Erythroblast (primary cell): ENCODE measurements at places on chromosomes 16 and 17.
A peak's percentile ranks its signal among the peaks of the same experiment; 100 is the strongest.

GRCh38 chr16:4987250-4987579 lies 29.1 kb downstream of the SEC14L5 start:
- no peak for DNase-seq

GRCh38 chr16:30535777-30536190 lies 1.1 kb upstream of the ZNF747 start:
- DNase-seq, result peak; percentile 83

DNA sequence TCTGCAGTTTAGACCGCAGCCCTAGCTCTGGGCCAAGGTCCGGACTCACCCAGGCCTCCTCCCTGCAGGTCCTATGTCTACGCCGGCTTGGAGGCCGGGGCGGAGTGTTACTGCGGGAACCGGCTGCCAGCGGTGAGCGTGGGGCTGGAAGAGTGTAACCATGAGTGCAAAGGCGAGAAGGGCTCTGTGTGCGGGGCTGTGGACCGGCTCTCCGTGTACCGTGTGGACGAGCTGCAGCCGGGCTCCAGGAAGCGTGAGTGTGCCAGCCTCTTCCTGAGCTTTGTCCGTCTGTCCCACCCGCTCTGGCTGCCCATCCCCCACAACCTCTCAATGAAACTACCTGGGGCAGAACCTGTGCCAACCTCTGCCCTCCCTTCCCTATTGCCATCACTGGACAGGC lies 20.1 kb downstream of the WSCD1 start:
- no peak for DNase-seq

- no peak for DNase-seq
Measured at GRCh38 chr17:5299383-5299782, 17.3 kb downstream of the RABEP1 start.

DNA sequence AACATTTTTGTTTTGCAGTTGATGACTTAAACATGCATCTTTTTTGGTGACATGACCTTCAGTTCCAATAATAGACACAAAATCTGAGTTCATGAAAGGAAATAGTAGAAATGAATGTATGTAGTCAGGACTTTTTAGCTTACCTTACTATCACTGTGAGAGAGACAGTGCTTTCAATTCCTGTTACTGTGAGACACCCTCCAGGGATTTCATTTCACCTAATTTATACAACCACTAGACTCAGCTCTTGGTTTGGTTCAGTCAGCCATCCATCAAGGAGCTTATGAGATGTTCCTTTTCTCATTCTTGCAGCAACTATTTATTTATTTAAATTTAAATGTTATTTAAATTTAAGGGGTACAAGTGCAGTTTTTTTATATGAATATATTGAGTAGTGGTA lies 77.9 kb downstream of the MAP2K4 start:
- no peak for DNase-seq

- DNase-seq, result no peak
Measured at GRCh38 chr17:57269052-57269451, 12.7 kb downstream of the MSI2 start.

DNA sequence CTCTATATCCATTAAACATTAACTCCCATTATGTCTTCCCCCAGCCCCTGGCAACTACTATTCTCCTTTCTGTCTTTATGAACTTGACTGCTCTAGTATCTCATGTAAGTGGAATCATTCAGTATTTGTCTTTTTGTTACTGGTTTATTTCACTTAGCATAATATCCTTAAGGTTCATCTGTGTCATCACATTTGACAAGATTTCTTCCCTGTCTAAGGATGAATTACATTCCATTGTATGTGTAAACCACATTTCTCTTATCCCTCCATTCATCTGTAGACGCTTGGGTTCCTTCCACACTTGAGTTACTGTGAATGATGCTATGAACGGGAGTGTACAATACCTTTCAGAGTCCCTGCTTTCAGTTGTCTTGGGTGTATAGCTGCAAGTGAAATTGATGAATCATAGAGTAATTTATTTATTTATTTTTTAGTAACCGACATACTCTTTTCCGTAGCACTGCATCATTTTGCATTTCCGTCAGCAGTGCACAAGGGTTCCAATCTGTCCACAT lies 399.7 kb upstream of the RBFOX1 start:
- no peak for DNase-seq

DNA sequence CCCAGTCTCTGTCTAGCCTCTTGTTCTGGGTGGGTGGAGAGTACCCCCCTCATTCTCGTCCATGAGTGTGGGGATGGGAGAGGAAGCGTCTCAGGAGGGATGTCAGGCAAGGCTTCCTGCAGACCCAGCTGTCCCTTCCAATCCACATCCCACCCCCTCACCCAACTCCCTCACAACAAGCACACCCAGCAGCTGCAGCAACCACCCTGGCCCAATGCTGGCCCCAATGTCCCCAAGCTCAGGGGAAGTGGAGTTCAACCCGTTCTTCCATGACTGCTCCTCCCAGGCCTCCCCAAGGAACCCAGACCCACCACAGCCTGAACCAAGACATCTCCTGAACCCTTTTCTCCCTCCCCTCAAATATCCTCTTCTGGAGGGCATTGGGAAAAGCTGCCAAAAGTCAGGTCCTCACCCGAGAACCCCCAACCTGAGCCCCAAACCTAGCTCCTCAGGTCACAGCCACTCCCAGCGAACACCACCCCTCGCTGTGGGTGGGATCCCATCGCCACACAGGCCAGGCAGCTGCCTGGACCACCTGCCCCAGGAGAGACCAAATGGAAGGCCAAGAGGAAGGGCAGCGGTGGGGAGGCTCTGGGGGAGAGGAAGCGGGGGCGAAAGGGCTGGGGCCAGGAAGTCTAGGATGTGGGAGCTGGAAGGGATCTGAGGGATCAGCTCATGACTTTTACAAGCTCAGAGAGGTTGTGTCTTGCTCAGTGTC lies 47.6 kb downstream of the FZD2 start:
- no peak for DNase-seq

GRCh38 chr17:15999974-16000827 lies 577 bp downstream of the TTC19 start:
- DNase-seq, result peak; percentile 85

DNA sequence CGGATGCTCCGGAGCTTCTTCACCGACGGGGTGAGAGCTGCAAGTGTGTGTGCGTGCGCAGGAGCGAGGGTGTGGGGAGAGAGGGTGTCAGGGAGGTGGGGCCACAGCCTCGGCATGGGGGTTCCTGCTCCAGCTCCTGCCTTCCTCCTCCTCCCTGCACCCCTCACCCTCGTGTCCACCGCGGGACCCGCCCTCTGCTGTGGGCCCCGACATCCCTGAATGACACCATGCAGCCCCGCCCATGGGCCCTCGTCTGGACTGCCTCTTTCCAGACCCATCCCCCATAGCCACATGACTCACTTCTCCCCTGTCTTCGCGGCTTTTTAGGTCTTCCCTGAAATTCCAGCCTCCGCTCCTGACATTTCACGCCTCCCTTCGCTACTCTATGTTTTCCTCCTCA lies 41.6 kb downstream of the ARHGAP23 start:
- peak; percentile 20 for DNase-seq

- no peak for DNase-seq
Measured at GRCh38 chr16:27406511-27407128, 4.6 kb downstream of the IL21R start.

- DNase-seq, result no peak
Measured at GRCh38 chr17:63639125-63639524, 16.9 kb downstream of the MAP3K3 start.

DNA sequence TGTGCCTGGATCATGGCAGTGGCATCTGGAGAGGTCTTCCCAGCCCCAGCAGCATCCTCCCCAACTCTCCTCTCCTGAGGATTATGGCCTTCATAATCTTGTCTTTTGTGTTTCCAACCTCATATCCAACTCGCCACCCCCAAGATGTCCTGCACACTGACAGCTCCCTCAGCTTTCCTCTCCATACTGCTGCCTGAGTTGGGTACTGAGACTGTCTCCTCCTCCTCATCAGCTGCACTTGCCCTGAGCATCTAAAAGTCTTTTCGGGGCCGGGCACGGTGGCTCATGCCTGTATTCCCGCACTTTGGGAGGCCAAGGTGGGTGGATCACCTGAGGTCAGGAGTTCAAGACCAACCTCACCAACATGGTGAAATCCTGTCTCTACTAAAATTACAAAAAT lies 2.0 kb downstream of the CD300LB start:
- no peak for DNase-seq

- DNase-seq, result no peak
Measured at GRCh38 chr17:79398441-79398840, 212.4 kb downstream of the RBFOX3 start.

DNA sequence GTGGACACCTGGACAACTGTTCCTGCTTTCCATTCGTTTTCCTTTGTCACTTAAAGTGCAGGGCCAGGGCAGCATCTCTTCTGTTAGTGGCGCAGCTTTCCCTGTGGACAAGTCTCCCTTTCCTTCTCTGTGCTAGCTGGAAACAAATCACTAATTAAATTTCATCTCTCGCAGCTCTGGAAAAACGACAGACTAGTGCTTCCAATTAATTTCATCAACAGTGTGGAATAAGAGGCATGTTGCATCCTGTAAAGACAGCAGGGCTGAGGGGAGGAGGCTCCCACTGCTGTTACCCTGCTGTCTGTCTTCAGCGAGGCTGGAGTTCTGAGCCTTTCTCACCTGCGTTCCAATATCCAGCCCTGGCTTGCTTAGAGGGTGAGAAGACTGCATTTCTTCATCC lies 352.1 kb upstream of the HSBP1 start:
- DNase-seq, result no peak

- DNase-seq, result no peak
Measured at GRCh38 chr16:88809068-88809675, 2.6 kb downstream of the APRT start.

GRCh38 chr17:33560165-33560564 lies 267.1 kb upstream of the ASIC2 start:
- no peak for DNase-seq

DNA sequence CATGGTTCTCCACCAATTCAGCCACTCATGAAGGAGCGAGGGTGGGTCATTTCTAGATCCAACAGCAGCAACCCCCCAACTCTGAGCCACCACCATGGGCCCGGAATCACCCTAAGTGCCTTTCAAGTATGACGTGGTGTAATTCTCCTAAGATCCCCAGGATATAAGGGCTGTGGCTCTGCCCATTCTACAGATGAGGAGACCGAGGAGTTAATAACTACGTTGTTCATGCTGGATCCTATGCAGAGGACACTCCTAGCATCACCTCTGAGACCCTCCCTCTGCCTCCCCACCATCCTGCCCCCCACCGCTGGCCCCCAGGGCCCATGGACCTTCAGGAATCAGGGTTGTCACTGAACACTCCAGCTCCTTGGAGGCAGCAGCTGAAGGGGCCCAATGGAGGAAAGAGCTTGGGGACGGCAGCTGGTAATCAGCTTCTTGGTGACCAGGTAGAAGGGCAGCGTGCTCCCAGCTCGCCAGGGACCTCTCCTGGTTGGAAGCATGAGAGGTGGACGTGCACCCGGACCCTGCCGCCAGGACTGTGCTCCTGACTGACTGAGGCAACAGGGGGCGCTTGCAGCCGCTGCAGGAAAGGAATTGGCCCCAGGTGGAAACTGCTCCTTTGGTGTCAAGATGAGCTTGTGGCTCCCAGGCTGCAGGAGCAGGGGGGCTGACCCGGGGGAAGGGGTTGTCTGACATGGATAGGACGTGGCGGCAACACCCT lies 28.2 kb upstream of the CACNG1 start:
- DNase-seq, result no peak

DNA sequence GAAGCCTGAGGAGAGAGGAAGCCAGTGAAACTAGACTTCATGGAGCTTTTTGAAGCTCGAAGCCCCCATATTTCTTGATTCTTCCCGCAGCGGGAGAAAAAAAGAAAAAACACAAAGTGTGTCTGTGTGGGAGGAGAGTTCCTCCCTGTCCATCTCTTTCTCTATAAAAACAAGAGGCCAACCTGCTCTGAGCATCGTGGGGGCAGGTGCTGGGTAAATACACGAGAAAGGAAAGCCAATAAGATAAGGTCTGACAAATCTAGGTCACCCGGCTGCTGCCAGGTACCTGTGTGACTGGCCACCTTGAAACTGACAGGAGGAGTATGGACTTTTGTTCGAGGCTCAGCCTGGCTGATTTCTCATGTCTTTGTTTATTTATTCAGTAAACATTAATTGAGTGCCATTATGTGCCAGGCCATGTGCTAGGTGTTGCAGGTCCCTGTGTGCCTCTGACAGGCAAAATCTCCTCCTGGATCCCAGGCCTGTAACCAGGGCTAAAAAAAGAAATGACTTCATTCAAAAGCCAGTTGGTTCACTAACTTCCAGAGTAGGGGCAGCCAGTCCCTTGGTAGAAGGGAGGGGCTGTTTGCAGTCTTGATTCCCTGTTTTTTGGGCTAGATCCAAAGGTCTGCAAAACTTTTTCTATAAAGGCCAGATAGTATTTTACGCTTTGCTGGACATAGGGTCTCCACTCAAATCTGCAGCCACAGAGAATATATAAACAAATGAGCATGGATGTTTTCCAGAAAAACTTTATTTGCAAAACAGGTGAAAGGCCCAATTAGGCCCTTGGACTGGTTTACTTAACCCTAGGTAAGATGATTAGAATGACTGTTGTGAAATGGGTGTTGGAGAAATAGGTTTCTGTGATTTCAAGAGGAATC lies 35.6 kb downstream of the YPEL2 start:
- DNase-seq, result no peak

DNA sequence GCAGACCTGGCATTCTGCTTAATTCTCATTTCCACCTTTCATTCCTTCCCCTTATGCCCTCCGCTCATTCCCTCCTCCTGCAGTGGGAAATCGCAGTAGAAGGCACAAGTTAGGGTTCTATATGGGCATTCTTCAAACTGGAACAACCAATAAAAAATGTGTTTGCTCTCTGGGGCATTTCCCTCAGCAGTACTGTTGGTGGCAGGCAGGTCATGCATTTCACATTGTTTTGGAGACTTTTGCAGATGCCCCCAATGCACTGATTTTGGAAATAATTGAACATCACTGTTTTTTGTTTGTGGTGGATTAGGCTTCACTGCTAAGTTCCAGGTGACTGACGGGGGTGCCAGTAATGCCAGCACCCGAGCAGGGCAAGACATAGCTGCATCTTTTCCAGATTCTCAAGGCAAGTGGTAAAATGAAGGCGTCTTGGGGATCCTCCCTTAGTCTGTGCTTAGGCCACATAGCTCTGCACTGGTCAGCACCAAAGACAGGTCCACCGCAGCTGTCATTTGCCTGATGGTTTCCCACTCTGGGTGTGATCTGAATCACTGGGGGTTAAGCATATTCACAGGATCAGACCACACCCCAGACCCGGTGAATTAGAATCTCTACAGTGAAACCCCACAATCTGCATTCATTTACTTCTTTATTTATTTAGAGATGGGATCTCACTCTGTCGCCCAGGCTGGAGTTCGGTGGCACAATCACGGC lies 304.5 kb downstream of the CPPED1 start:
- no peak for DNase-seq

DNA sequence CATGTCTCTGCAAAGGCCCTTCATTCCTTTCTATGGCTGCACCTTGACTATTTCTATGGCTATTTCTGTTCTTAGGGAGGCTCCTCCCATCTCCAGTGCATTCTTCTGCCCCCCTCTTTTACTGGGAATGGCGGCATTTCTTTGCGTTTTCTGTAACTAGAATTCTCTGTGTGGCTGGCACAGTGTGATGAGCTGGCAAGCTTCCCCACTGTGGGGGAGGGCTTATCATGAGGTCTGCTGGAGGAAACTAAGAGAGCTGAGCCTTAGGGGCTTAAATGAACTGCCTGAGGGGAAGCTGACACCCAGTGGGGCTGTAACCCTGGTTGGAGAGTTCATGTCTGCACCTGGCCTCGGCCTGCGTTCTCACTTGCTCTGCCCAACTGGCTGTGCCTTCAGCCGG lies 1.5 kb upstream of the CARD14 start:
- DNase-seq, result no peak
